WTC11 (cell line): ENCODE measurements at places on chromosomes 1 and 21.

DNA sequence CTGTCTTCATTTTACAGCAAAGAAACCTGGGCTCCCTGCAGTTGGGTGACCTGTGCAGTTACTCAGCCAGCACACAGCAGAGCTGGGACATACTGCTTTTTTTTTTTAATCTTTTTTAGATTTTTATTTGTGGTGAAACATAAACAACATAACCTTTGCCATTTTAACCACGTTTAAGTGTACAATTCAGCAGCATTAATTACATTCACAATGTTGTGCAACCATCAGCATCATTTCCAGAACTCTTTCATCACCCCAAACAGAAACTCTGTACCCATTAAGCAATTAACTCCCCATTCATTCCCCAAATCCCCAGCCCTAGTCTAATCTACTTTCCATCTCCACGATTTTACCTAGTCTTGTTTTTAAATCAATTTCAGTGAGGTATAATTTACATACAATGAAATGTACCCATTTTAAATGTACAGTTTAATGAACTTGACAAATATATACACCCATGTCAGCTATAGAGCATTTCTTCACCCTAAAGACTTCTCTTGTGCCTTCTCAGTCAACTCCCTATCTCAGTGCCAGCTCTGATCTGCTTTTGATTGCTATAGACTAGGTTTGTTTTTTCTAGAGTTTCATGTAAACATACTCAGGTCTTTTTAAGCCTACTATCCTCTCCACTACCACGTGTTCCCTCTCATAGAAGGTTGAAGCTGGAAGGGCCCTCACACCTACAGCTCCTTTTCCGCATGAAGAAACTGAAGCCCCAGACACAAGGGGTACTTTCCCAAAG lies 37.8 kb upstream of the C8B start:
- DNase-seq, result no peak

- DNase-seq, result peak; percentile 75
Measured at GRCh38 chr1:6634371-6635052, 9.8 kb downstream of the THAP3 start.

GRCh38 chr1:63318201-63318979 lies 4.0 kb upstream of the FOXD3 start:
- DNase-seq, result no peak

GRCh38 chr1:45470306-45470798 lies 20.6 kb downstream of the TESK2 start:
- no peak for DNase-seq

DNA sequence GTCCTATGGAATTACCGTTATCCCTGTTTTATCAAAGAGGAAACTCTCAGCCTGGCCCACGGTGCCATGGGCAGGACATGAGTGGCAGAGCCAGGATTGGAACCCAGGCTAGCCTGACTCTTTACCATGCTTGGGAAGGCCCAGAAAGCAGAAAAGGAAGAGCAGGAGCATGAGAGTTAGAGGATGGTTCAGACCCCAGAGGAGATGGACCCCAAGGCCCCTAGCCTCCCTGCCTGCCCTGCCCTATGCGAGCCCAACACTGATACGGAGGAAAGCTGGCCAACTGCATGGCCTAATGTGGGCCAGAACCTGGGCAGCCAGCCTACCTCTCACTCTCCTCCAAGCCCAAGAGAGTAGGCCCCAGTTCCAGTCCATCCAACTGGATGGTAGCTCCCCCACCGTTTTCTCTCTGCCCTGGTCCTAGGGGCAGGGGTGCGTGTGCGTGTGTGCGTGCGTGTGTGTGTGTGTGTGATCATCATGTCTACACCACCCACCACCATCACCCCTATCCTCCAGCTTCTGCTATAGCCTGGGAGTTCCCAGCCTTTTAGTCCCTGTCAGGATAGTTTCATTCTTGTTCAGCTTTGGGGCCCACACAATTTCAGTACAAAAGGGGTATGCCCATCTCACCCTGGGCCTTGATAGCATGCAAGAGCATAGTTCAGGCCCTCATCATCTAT lies 15.4 kb upstream of the MEX3A start:
- no peak for DNase-seq
